RWPE2 (cell line): ENCODE measurements at places on chromosomes 3 and 15.

DNA sequence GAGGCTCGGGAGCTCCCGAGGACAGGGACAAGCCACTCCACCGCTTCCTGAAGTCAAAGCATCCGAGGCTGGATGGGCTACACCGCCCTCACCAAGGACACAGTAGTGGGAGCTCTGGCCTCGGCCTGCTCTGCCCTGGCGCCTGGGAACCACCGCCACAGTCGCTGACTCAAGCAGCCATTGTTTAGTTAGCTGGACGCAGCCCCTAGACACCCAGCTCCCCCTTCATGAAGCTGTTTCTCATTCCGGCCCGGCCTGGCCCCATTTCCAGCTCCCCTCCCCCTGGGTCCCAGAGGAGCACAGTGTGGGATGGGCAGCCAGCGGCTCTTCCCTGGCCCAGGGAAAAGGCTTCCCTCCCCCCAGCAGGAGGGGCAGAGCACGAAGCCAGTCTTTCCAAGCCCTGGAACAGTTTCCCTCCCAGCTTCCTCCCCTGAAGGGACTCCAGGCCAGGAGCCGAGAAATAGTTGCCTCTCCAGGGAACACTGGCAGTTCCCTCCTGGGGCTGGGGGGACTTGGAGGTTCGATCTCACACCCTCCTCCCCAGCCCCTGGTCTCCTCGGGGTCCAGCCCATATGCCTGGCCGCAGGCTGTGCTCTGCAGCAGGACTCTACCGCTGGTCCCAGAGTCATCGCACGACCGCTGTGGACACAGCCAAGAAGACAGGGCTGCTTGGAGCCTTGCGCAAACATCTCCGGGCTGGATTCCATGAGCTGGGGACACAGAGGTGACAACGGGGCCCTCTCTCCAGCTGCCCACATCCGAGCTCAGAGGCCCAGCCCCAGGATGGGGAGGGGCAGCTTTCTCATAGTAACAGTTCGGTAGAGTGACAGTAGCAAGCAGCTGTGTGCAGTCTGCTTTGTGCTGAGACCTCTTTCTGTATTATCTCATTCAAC, 10.0 kb downstream of the PLXND1 start:
- no peak for DNase-seq

DNA sequence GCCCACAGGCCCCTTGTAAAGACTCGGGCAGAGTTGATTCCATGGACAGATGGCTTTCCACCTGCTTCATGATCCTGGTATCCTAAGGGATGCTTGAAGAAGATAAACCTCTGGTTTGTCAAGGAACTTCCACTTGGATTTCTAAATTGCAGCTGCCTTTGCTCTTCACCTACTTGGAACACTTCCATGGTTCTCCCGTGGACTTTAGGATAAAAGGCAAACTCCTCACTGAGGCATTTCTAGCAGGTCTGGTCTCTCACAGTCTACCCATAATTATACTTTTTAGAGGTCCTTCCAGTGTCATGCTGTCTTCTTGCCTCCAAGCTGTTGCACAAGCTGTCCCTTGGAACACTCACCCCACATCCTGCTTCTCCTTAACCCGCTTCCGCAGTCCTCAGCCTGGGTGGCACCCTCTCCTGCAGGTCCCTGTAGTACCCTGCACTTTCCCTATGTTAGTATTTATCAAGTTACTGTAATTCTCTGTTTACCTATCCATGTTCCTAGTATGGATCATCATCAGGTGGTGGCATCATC, 12.7 kb downstream of the TLNRD1 start:
- DNase-seq = no peak

DNA sequence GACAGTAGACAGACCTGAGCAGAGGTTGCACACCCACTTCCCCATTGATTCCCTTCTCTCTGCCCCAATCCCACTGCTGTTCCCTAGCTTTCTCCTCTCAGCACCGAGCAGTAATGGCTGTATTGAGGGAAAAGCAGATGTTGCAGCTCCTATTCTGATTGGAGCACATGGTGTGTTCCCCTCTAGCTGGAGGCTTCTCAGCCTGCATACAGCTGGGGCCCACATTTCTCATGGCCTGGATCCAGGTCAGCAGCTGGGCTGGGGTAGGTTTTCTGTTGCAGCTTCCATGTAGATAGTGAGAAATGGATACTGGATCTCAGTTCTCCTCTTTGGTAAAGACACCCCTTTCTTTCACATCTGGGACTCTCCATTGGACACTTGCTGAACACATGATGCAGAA, 50.1 kb downstream of the RYR3 start:
- no peak for DNase-seq

GRCh38 chr15:62753518-62754221, 288.9 kb upstream of the TPM1 start:
- DNase-seq = no peak

DNA sequence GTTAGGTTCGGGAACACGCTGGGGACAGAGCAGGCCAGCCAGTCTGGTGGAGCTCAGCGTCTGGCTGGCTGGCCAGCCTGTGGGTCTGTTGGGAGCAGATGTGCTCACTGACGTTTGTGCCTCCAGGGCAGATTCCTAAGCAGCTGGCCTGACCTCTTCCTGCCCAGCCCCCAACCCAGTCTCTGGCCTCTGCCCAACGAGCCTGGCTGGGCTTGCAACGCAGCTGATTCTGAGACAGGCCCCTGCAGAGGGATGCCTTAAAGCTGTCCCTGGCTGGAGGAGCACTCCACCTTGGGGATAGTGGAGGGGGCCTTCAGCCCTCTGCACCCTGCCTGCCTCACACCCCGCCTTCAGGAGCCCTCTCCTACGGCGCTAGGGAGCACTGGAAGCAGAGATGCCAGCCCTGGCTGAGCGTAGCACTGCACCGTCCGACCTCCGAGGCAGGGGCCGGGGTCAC, 46.0 kb downstream of the KLF13 start:
- peak; percentile 97 for DNase-seq

DNA sequence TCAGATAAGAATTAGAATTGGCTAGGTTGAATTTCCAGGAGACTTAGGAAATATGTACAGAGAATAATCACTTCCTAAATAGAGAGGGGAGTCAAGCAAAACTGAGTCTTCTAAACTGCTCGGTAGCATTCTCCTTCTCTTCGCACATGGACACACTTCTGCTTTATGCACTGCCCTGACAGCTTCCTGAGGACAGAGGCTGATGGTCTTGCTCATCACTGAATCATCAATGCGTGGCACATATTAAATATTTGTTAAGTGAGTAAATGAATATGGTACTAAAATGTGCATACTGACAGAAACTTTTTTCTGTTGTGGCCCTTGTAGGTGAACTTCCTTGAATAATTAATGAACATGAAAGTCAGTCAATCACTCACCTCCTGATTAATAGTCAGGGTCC, 315.5 kb downstream of the FHIT start:
- DNase-seq = no peak

DNA sequence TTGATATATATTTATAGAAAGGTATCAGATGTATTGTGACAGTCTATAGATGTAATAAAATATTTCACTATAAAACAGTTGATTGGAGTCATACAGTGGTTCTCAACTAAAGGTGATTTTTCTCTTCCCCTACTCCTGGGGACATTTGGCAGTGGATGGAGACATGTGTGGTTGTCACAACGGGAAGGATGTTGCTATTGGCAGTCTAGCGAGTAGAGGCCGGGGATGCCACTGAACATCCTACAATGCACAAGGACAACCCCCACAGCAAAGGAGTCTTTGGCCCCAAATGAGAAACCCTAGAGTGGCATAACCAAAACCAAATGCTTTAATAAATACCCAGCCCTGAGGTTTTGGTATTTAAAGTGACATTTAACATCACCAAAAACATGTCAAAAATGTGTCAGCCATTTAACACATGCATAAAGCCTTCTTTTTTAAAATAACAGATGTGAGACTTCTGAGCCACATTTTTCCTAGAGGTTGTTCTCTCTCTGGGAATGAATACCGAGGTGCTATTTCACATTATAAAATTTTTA, 367.5 kb downstream of the PTPRG start:
- no peak for DNase-seq

GRCh38 chr3:8328967-8329366, 172.7 kb upstream of the LMCD1 start:
- DNase-seq = no peak

GRCh38 chr15:38463893-38464292, 10.0 kb downstream of the FAM98B start:
- no peak for DNase-seq

- no peak for DNase-seq
These were observed 30.5 kb downstream of the CACNA2D2 start for GRCh38 chr3:50472958-50473357.

- DNase-seq = no peak
These were observed 394.5 kb upstream of the DPPA4 start for GRCh38 chr3:109731639-109732473.

GRCh38 chr3:11465744-11466616, 177.7 kb downstream of the VGLL4 start:
- DNase-seq = no peak

GRCh38 chr3:37968813-37969595, 21.6 kb upstream of the VILL start:
- DNase-seq = no peak

DNA sequence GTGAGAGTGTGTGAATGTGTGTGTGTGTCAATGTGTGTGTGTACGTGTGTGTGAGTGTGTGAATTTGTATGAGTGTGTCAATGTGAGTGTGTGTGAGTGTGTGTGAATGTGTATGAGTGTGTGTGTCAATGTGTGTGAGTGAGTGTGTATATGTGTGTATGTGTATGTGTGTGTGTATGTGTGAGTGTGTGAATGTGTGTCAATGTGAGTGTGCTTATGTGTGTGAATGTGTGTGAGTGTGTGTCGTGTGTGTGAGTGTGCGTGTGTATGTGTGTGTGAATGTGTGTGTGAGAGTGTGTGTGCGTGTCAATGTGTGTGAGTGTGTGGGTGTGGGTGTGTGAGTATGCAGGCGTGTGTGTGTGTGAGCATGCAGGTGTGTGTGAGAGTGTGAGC, 93.5 kb upstream of the ALDH1A3 start:
- DNase-seq = no peak

- no peak for DNase-seq
These were observed 59.2 kb downstream of the SPSB4 start for GRCh38 chr3:141110322-141110721.

GRCh38 chr3:42688487-42689420, 3.4 kb downstream of the KLHL40 start:
- peak; percentile 31 for DNase-seq

GRCh38 chr3:14587740-14588360, 47.7 kb upstream of the GRIP2 start:
- no peak for DNase-seq
